ENCODE measurements at places on chromosomes 11 and 22.

GRCh38 chr11:70944636-70945035 lies 307.7 kb downstream of the SHANK2 start:
- no peak for DNase-seq

GRCh38 chr11:100799445-100799844 lies 112.4 kb downstream of the ARHGAP42 start:
- DNase-seq: no peak

- no peak for DNase-seq
Measured at GRCh38 chr11:128904656-128905344, 13.6 kb downstream of the KCNJ5 start.

- DNase-seq: no peak
Measured at GRCh38 chr11:43516316-43516850, 157.7 kb downstream of the TTC17 start.

GRCh38 chr11:120235024-120235628 lies 4.8 kb upstream of the POU2F3 start:
- no peak for DNase-seq

- no peak for DNase-seq
Measured at GRCh38 chr11:130208241-130209127, 48.9 kb downstream of the ST14 start.

- no peak for DNase-seq
Measured at GRCh38 chr22:23313791-23314567, 133.7 kb downstream of the BCR start.

GRCh38 chr11:4181782-4182721 lies 87.5 kb downstream of the RRM1 start:
- DNase-seq: no peak

DNA sequence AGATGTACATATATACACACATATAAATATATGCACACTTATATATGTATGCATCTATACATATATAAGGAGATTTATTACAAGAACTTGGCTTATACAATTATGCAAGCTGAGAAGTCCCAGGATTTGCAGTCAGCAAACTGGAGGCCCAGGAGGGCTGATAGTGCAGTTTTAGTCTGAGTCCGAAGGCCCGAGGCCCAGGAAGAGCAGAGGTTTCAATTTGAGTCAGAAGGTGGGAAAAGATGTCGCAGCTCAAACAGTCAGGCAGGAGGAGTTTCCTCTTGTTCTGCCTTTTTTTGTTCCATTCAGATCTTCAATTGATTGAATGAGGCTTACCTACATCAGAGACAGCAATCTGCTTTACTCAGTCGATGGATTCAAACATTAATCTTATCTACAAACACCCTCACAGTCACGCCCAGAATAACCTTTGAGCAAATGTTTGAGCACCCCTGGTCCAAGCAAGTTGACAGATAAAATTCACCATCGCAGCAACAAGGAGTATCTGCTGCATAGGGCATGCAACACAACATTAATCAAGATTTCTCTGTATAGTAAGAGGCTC lies 4.0 kb upstream of the SGSM1 start:
- DNase-seq: no peak

GRCh38 chr22:41603873-41604332 lies 14.3 kb upstream of the PMM1 start:
- no peak for DNase-seq

DNA sequence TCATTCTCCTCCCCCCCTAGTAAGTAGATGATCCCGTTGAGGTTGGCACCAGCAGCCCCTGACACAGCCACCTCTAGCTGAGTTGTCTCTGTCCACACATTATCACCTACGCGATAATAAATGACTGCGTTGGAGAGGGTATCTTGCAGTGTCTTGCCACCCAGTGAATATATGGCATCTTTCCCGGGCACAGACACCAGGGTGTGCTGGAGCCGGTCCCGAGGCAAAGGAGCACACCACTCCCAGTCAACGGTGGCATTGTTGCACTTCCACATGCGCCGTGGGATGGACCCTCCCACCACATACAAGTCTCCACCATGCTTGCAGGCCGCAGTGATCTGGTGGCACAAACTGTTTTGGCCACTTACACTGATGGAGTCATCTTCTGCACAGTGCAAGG lies 5.4 kb downstream of the KBTBD4 start:
- no peak for DNase-seq
